ENCODE measurements at places on chromosomes 4 and X.

GRCh38 chrX:1555370-1555769, 18.4 kb upstream of the P2RY8 start:
- DNase-seq: no peak

GRCh38 chr4:138086611-138087041, 155.5 kb downstream of the SLC7A11 start:
- DNase-seq: no peak

GRCh38 chr4:126354784-126355183, 1040.0 kb downstream of the FAT4 start:
- no peak for DNase-seq

DNA sequence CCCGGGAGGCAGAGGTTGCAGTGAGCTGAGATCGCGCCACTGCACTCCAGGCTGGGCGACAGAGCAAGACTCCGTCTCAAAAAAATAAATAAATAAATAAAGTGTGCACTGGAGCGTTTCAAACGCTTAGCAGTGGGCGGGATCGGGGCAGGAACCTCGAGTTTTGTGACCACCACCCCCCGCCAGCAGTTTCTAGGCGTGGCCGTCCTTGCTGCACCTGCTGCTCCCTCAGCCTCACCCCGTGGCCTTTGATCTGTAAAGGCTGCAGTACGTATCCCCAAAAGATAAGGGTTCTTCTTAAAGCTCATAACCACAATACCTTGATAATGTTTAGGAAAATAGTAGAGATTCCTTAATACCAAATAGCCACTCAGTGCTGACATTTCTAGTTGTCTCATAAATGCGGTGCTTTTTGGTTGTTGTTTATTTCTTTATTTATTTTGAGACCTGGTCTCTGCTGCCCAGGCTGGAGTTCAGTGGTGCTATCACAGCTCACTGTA, 33.2 kb downstream of the PCGF3 start:
- no peak for DNase-seq

DNA sequence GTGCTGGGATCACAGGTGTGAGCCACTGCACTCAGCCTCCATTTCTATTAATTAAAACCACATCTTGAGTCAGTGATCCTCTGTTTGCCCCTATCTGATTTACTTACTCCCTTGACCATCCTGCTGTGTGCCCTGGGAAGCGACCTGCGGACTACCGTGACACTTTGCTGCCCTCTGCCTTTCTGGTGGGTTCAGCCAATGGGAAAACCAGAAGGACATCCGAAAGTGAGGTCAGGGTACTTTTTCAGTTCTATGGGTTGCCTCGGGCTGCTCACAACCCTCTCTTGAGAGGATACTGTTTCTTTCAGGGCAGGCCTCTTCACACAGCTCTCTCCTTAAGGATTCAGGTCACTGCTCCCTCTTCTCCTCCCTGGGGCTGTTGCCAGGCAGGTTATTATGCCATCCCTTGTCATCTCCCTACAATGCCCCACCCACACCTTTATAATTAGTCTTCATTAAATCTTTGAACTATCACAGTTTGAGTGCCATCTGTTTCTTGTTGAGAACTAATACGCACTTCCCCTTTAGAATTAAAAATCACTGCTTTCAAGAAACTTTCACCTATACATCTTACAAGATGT, 21.4 kb downstream of the PLAC8 start:
- no peak for DNase-seq

DNA sequence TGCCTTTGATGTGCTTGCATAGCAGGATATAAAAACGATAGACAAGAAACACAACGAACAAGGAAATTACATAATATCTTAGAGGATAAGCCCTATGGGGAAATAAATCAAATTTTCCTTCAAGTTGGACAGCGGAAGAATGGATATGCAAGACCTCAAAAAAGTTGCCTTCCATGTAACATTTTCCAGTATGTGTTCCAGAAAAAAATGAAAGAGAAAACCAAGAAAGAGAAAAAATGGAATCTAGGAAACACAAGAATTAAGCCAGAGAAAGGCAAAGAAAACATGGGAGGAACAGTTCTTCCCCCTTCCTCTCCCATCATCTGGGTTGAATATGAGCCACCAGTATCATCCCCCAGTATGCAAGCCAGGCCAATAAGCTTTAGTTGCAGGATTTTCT, 34.6 kb upstream of the MID1 start:
- no peak for DNase-seq
